IMR-90 (cell line): ENCODE measurements at places on chromosomes 16 and 17. TPM values are rescaled to one million over a fixed set of nuclear protein-coding genes. Genes with fewer than 3 reads are reported as not detected.

DNA sequence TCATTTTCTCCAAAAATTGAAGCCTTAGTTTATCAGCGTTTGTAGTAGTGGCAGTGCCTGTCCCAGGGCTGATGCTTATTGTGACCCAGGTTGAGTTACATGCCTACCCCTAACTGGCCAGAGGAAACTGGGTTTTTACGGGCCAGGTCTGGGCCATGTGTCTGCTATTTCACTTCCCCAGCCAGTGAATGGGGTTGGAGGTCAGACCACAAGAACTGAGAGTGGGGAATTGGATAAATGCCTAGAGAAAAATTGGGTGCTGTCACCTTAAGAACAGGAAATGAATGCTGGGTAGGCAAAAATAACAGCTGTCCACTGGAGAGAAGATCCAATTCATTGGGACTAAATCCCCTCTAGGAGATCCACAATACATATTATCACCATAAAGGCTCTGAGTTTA is 5.2 kb downstream of the ADPRM start:
- DNase-seq = peak; percentile 52

DNA sequence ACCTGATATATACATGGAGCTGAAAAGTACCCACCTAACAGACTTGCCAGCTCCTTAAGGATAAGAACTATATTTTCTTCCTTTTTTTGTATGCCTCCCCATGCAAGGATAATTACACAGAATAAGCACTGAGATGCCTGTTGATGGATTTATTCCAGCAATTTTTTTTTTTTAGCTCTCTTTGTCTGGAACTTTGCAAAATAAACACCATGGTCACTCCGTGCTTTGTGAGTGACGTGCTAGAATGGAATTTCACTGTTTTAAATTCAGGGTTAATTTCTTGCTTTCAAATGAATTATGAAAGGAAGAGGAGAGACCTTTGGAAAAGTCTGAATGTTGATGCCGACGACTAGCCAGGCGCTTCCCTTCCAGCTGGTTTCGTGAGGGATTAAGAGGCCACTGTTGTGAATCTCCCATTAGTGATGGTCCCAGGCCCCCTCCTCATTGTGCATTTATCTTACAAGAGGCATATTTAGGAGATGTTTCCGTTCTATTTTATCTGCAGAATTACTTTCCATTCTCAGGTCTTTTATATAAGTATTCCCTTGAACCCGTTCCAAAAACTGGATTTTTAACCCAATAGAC is 529.1 kb downstream of the WWOX start:
- no peak for DNase-seq

DNA sequence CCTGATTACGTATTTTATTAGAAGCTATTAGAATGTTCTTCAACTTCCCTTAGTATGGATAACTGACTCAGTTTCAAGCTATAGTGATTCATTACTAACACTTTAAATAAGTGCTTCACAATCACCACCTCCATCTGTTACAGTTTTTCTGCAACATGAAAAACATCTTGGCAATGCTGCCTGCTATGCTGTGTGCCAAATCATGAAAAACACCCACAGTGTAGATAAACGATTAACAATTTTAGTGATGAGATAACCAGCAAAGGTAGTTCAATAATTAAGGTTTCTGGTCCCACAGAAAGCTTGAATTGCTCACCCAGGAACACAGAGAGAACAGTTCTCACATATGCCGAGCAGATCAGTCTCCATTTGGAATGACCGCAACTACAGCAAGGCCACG is 51.4 kb upstream of the SLC25A19 start:
- DNase-seq = no peak

- peak; percentile 52 for DNase-seq
Observed at GRCh38 chr17:72372185-72372584, 251.4 kb downstream of the SOX9 start.

DNA sequence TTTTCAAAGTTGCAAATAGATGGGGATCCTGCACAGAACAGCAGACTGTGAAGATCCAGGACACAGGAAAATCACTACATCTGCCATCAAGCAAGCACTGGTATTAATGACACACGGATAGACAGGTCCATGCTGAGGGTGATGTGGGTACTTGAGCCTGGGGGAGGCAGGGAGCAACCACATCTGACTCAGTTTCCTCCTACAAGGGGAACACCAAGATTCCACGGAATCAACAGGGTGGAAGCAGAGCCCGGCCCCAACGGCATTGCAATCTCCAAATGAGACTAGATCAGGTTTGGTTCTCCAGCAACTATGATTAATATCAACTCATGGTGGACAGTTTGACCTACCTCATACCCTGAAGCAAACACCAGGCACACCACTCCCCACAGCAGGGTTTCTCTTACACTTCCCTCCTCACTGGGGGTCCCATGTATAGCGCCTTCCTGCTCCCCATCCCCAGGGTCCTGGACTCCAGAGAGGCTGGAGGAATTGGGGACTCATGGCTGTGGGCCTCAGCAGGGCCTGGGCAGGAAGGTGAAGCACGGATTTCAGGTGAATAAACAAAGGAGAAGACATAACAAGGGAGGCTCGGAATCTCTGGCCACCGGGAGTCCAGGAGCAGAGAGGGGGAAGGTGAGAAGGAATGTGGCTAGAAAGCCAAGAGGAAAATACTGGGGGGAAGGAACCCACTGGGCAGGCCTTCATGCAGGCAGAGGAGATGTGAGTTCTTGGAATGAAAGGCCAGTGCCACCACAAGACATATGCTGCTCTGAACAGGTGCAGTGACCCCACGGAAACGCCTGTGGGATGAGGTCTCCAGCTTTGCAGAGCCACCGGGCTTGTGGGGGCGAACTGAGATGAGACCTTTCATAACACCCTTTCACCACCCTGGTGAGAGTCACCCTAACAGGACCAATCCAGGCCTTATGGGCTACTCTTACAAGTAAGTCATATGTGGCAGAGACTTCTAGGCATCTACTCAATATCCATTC is 29.5 kb upstream of the PIK3R6 start:
- DNase-seq = no peak

- peak; percentile 49 for DNase-seq
Observed at GRCh38 chr17:67602974-67603373, 114.8 kb upstream of the NOL11 start.

DNA sequence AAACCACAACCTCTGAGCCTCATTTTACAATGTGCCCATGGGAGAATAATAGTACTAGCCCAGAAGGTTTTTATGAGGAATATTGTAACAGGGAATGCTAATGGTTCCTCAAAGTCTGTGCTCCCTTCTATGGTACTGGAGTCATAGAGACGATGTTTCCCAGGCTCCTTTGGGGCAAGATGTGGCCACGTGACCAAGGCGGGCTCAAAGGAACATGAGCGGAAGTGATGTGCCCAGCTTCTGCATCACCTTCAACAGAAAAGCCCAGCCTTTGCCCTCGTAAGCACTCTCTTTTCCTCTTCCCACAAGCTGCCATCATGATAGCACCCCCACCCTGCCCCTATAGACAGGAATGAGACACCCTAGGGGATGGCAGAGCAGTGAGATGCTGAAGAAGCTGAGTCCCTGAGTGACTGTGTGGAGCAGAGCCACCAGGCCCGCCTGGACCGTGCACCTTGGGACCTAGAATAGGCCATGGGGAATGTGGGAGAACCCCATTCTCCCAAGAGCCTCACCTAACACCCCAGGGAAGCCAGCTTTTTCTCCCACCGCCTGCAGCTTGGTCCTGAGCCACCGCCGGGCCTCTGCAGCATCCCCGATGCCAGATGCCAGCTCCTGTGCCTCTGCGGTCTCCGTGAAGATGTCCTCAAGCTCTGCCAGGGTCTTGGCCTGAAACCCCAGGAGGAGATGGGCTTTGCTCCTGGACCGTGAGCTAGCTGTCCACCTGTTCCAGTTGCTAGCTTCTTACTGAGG is 22.2 kb upstream of the PIK3R6 start:
- DNase-seq = no peak

DNA sequence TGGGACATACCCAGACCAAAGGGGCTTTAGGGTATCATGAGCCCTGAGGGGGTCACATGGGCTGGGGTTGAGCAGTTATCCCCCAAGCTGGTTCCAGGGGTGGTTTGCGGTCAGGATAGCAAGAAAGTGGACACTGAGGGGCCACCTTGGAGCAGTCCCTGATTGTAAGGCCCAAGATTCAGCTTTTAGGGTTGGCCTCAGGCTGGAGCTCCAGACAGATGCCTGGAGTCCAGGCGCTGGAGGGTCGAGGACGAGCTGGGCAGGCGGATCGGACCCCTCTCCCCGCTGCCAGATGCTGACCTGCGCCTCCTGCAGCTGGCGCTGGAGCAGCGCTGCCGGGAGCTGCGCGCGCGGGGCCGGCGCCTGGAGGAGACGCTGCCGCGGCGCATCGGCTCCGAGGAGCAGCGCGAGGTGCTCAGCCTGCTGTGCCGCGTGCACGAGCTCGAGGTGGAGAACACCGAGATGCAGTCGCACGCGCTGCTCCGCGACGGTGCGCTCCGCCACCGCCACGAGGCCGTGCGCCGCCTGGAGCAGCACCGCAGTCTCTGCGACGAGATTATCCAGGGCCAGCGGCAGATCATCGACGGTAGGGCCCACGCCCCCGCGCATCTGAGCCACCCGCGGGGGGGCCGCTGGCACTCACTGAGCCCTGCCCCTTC is 10.0 kb downstream of the BTBD17 start:
- DNase-seq = no peak

GRCh38 chr17:48563385-48563838 is 14.7 kb downstream of the HOXB4 start:
- peak; percentile 72 for DNase-seq

DNA sequence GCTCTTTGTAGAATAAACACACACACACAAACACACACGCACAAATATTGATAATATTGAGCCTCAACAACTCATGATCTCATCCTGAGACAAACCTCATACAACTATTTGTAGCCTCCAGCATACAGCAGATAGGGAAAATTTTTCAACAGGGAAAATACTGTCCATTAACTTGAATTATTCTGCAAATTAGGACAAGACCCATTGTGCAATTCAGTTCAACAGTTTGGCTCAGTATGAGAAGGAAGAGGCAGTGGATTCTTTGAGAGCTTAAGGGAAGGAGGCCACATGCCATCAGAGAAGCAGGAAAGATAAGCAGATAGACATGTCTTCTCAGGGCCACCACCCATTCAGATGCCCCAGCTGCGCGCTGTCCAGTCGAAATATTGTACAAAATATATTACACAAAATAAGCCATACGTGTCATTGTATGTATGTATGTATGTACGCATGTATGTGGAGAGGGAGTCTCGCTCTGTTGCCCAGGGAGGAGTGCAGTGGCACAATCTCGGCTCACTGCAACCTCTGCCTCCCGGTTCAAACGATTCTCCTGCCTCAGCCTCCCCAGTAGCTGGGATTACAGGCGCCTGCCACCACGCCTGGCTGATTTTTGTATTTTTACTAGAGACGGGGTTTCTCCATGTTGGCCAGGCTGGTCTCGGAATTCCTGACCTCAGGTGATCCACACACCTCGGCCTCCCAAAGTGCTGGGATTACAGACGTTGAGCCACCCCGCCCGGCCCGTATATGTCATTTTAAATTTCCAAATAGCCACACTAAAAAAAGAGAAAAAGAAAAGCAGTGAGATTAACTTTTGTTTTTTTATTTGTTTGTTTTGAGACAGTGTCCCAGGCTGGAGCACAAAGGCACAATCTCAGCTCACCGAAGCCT is 1.8 kb downstream of the ZC3H7A start:
- DNase-seq = no peak

DNA sequence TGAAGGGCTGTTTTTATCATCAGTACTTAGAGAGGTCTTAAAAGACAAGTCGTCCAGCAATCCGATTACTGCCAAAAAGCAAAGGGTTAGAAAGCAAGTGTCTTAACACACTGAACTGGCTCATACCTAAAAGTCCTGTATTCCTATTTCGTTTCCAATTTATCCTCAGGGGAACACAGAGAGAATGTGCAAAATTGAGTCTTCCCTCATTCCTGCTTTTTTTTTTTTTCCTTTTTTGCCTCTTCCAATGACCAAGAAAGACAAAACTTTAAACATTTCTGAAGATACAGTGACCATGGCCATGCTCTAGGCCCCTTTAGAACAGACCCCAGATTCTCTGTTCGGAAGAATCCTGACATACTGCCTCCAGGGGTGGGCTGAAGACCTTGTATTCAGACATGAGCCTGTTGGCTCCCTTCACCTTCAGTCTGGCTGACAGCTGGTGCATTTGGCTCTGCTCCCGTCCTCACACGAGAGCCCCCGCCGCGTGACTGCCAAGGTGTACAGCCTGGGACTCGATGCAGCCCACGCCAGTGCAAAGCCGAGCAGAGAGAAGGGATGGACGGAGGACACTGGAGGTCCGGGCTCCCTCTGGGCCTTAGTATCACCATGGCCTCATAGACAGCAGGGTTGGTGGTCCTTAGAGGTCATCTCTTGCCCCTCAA is 47.0 kb downstream of the COTL1 start:
- no peak for DNase-seq

PRKCA gene
- total RNA-seq = 31.0 and 36.9 TPM in 2 replicates

HIC1 gene
- 10.0 and 10.4 TPM in 2 replicates for total RNA-seq

ATXN2L gene
- 10.3 and 12.9 TPM in 2 replicates for total RNA-seq

ZMYND15 gene
- total RNA-seq = under 0.01 TPM in 1 of 2 replicates, not detected in the other

SCIMP gene
- not detected in 2 replicates for total RNA-seq
